Activated CD4-positive, alpha-beta memory T cell treated with anti-CD3 and anti-CD28 coated beads, Interleukin-2, amount 10 ng/mL, durations not matched to agents 7 days and 5 days (primary cell): ENCODE measurements at places on chromosomes 1 and 21.

- H3K27ac ChIP-seq, result no peak overlapping the region
- H3K4me3 ChIP-seq, result no peak overlapping the region
- no peaks in the 10 kb centered on the region for H3K36me3 ChIP-seq
- peaks cover 9% of the 10 kb centered on the region for H3K27me3 ChIP-seq
These were observed 11.9 kb upstream of the TNFRSF14 start for GRCh38 chr1:2544093-2544874.

GRCh38 chr1:15485636-15486035 lies 9.7 kb downstream of the CELA2B start:
- H3K27ac ChIP-seq, result no peak overlapping the region
- H3K27me3 ChIP-seq, result no peaks in the 10 kb centered on the region
- H3K4me3 ChIP-seq, result no peak overlapping the region
- H3K4me1 ChIP-seq, result peaks cover 5% of the 10 kb centered on the region

DNA sequence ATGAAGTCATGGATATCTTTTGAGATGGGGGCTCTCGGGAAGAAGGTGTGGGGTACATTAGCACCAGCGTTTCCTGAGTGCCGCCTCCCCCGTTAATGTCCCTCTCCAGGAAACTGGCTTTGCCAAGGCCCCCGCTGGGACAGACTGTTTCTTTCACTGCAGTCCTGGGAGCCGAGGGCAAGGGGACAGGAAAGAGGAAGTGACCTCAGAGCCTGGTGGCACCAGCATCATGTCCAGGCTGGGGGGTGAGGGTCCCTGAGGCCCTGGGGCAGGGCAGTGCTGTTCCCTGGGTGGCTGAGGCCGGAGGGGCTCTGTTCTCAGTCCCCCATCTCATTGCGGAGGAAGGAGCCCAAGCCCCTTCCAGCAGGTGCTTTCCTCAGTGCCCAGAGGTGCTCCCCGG lies 5.8 kb downstream of the PFKL start:
- DNase-seq, result no peak
- peaks cover 35% of the 10 kb centered on the region for H3K36me3 ChIP-seq
- H3K27me3 ChIP-seq, result no peaks in the 10 kb centered on the region
- H3K27ac ChIP-seq, result no peak overlapping the region
- H3K4me3 ChIP-seq, result no peak overlapping the region
- peaks cover 39% of the 10 kb centered on the region for H3K4me1 ChIP-seq

DNA sequence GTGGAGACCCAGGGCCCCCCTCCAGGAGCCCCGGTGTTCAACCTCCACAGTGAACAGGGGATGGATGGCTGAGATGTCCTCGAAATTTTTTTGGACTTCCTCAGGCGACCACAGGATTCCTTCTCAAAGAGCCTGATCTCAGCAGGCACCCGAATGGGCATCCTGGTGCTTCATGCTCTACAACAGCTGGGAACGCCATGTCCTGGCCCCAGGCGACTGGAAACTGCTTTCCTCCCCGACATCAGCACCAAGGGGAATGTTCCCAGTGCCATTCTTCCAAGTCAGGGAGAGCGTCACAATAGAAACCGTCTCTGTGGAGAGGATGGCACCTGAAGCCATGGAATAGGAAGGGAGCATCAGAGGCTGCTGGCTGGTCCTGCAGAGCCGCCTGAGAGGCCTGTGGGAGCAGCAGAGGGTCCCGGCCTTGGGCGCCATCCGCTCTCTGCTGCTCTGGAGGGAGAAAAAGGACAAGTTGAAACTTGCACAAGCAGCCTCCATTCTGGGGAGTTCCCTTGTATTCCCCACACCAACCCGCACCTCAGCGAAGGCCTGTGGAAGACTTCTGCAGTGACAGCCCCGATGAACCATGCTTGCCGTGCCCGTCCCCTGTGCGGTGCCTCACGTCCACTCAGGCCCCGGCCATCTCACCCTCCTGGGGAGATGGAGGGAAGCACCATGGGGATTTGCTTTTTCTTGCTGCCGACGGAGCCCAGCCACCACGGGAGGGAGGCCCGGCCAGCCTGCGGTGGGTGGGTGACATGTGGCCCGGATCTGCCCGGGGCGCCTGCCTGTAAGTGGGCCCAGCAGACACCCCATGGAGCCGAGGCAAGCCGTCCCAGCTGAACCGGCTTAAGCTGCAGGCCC lies 2.3 kb upstream of the ADARB1 start:
- H3K27me3 ChIP-seq, result peaks cover 6% of the 10 kb centered on the region
- H3K36me3 ChIP-seq, result peaks cover 3% of the 10 kb centered on the region
- no peak for DNase-seq
- peak overlapping the region; percentile 10 for H3K4me3 ChIP-seq
- no peak overlapping the region for H3K27ac ChIP-seq

- no peaks in the 10 kb centered on the region for H3K36me3 ChIP-seq
- no peak overlapping the region for H3K4me3 ChIP-seq
- H3K27ac ChIP-seq, result no peak overlapping the region
- no peaks in the 10 kb centered on the region for H3K27me3 ChIP-seq
These were observed 61.3 kb downstream of the ERO1B start for GRCh38 chr1:236220473-236220872.

- H3K4me1 ChIP-seq, result no peaks in the 10 kb centered on the region
- H3K4me3 ChIP-seq, result no peak overlapping the region
- no peak overlapping the region for H3K27ac ChIP-seq
- H3K27me3 ChIP-seq, result peaks cover 8% of the 10 kb centered on the region
These were observed 131.2 kb downstream of the TRABD2B start for GRCh38 chr1:47865881-47866535.

DNA sequence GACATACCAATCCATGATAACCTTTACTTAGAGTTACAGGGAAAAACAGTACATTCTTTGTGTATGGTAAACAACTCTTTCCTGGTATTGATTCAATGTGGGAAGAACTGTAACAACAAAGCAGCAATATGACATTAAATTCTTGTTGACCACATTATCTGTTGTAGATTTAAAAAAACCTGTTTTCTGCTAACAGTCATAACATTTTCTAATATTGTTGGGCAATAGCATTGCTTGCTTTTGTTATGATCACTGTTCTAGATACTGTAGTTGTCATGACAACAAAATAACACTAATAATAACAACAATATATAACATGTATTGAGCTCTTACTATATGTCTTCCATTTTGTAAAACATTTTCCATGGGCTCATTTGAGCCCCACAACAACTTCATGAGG lies 54.2 kb downstream of the PDE4B start:
- DNase-seq, result no peak
- H3K4me1 ChIP-seq, result no peaks in the 10 kb centered on the region
- H3K27me3 ChIP-seq, result peaks cover 18% of the 10 kb centered on the region
- no peak overlapping the region for H3K27ac ChIP-seq
- no peaks in the 10 kb centered on the region for H3K36me3 ChIP-seq

- H3K4me1 ChIP-seq, result no peaks in the 10 kb centered on the region
- H3K27me3 ChIP-seq, result peaks cover 2% of the 10 kb centered on the region
- H3K4me3 ChIP-seq, result no peak overlapping the region
- H3K27ac ChIP-seq, result no peak overlapping the region
- H3K36me3 ChIP-seq, result no peaks in the 10 kb centered on the region
These were observed 22.0 kb downstream of the FYB2 start for GRCh38 chr1:56797065-56797685.
